ENCODE measurements at places on chromosomes 5 and 9.

DNA sequence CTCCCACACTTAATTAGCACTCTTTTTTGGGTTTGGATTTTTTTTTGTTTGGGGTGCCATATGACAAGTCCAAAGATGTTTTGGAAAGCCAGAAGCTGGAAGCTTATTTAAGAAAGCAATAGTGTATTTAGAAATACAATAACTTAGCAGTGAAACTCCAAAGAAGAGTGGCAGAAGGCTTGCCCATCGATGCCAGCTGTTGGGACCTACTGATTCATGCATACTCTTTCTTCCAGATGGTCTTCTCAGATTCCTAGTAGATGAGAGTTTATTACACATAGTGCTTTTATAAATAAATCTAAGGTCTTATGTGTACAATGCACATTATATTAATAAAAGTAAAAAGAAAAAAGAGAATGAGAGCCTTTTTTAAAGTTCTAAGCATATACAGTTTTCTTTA lies 374.6 kb downstream of the OSTF1 start:
- DNase-seq: no peak

- DNase-seq: no peak
These were observed 35.3 kb downstream of the UBE2QL1 start for GRCh38 chr5:6483880-6484382.

DNA sequence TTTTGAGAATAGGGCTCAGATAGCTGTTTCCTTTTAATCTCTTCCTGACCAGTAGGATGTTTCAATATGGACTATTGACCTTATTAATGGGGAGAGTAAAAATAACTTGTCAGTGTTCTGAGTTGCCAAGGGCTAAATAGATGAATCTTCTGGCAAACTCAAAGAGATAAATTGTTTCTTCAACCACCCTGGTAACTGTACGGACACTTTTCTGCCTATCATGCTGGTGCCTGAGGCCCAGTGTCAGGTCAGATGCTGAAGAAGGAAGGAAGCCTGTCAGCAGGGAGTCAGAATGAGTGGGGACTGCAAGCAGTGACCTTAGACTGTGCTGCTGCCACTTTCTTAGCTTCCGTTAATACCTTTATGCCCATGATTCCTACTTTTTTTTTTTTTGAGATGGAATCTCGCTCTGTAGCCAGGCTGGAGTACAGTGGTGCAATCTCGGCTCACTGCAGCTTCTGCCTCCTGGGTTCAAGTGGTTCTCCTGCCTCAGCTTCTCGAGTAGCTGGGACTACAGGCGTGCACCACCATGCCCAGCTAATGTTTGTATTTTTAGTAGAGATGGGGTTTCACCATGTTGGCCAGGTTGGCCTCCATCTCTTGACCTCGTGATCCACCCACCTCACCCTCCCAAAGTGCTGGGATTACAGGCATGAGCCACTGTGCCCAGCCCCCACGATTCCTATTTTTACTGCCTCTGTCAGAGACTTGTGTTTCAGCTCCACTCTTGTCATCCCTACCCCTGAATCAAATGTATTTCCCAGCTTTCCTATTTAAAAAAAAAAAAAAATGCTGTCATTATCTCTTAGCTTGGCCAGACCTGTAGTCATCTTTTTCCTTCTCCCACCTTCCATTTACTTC lies 33.7 kb downstream of the TGFBR1 start:
- no peak for DNase-seq

DNA sequence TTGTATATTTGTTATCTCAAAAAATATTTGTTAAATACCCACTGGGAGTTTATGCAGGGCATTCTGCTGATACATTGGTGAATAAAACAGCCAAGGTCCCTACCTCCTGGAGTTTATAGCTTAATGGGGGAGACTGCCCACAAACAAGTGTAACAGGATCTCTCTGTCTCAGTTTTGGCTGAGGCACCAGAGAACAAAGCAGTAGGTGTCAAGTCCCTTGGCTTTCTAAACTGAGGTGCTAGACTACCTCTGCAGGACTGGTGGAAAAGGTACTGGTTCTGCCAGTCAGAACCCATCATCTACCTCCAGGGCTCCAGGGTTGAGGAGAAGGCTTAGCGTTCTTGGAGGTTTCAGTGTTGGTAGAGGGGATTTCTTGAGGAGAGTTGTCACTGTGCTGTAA lies 188.4 kb upstream of the ELL2 start:
- DNase-seq: no peak

- no peak for DNase-seq
These were observed 8.5 kb downstream of the POLR3G start for GRCh38 chr5:90483206-90483605.

- DNase-seq: no peak
These were observed 4.8 kb downstream of the ANKRD34B start for GRCh38 chr5:80565330-80565729.

GRCh38 chr9:136239135-136239982 lies 6.3 kb downstream of the QSOX2 start:
- DNase-seq: no peak

DNA sequence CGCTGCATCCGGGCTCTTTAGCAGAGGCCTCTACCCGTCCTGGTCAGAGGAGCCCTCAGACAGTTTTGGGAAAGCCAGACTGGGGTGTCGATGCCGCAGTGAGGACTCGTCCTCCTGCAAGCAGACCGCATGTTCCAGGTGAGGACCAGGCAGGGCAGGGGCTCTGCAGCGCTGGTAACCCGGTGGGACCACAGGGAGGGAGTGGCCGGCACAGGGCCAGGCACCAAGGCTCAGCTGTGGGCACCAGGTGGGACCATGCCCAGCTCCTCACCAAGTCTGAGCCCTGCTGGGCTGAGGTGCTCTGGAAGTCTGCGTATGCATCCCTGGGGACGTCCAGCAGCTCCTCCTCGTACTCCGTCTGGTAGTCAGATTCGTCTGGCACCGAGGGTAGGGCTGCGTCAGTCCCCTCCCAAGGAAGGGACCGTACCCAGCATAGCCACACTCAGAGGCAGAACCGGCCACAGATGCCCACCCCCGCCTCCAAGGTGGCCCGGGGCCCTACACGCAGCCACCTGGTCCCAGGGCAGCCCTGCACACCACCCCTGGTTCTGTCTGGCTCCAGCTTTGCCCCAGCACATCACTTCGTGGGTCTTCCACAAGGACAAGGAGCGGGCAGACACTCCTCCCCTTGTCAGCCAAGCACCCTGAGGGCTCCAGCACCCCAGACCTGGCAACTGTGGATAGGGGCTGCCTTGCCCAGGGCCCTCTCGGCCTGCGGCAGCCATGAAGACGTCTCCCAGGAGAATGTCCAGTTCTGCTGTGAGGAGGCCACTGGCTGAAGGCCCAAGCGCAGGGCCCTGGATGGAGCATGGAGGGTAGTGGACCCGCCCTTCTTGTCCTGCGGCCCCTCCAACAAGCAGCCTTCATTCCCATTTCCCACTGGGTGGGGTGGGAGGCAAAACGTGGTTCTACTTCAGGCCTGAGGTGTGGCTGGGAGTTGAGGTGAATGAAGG lies 1.5 kb upstream of the NSMF start:
- no peak for DNase-seq

- no peak for DNase-seq
These were observed 7.4 kb upstream of the IARS1 start for GRCh38 chr9:92300936-92301335.

DNA sequence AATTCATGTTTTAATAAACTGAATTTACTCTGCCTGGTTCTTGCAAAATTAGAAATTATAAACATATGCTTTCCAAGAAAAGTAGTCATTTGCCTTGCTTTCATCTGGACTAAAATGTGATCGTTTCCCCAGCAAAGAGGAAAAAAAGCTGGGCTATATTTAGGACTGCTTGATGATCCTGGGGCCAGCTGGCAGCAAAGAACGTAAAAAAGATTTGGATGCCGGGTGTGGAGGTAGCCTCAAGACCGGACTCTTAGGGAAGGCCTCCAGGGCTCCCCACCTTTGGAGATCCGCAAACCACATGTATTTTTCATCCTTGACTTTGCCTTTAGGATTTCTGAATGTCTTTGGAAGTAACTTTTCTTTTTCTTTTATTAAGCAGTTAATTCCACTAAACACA lies 156.1 kb upstream of the SEMA6A start:
- no peak for DNase-seq

DNA sequence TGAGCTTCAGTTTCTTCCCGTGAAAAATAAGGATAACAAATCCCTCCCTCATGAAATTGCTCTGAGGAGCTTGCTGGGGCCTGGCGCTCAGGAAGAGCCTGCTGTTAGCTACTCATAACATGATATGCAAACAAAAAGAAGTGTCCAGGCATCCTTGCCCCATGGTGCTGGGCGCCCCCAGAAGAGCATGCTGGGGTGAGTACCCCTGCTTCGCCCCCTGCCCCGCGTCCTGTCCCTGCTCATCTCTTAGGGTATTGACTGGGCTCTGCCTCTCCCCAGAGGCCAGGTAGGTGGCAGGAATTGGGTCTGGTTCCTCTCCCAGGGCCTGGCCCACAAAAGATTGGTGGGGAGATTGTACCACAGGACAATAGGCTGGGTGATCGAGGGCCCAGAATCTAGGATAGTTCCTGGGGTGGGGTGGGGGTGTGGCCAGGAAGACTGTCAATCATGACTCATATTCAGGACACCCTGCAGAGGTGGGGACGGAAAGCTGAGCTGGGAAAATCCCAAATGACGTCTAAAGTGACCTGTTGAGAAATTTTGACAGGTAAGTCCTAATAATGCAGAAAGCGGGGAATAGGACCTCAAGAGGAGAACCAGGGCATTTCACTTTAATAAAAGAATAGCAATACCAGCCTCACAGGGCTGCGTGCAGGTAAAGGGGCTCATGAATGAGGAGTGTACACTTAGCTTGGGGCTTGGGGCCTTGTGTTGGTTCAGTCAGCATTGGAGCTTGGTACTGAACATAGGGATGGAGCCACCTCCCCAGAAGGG lies 8.9 kb downstream of the PITX1 start:
- DNase-seq: no peak

DNA sequence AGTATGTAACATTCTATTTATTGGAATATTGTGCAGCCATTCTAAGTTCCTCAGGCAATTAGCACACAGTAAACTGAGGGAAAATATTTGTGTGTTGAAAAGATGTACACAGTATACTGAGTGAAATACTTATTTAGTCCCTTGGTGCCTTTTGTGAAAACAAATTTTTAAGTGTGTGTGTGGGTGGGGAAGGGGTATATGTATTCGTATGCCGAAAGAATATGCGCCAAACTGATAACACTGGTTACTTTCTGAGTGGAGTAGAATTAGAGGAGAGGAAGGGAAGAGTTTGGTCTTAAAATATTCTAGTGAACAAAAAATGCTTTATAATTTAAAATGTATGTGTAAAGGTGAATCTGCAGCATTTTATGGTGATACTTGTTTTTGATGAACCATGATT lies 3.1 kb downstream of the DCP2 start:
- no peak for DNase-seq

GRCh38 chr9:113616116-113616515 lies 152.6 kb downstream of the RGS3 start:
- DNase-seq: no peak

GRCh38 chr5:157892974-157893373 lies 34.0 kb upstream of the CLINT1 start:
- no peak for DNase-seq

GRCh38 chr5:135430135-135430437 lies 17.1 kb downstream of the DCANP1 start:
- no peak for DNase-seq

GRCh38 chr9:108911820-108912219 lies 22.1 kb downstream of the ELP1 start:
- DNase-seq: no peak

- DNase-seq: no peak
These were observed 25.9 kb upstream of the TRPM3 start for GRCh38 chr9:71147368-71147767.
